ENCODE measurements at places on chromosomes 2 and 18.

DNA sequence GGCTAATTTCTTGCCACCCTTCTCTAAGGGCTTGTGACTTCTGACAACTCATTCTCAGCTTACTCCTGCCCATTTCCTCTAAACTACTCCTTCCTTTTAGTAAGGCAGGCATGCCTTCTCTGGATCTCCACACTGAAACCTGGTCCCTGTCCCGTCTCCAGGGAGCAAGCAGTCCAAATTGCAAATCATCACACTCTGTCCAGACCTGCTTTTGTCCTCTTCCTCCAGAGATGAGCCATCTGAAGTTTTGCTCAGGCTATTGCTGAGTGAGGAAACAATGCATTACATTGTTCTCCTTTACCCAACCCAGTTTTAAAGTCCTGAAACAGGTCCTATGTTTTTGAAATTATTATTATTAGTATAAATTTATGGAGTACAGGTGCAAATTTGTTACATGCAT, 57.3 kb downstream of the ARHGAP25 start:
- no peak overlapping the region for H3K27ac ChIP-seq
- no peaks in the 10 kb centered on the region for H3K36me3 ChIP-seq
- H3K4me3 ChIP-seq: no peak overlapping the region
- H3K4me1 ChIP-seq: no peaks in the 10 kb centered on the region
- no peak for DNase-seq
- H3K27me3 ChIP-seq: no peaks in the 10 kb centered on the region

- no peak overlapping the region for H3K4me3 ChIP-seq
- no peaks in the 10 kb centered on the region for H3K36me3 ChIP-seq
- no peak overlapping the region for H3K27ac ChIP-seq
- DNase-seq: no peak
Observed at GRCh38 chr18:67710639-67711038, 194.1 kb upstream of the DSEL start.

GRCh38 chr2:170641961-170642360, 73.2 kb upstream of the SP5 start:
- H3K36me3 ChIP-seq: no peaks in the 10 kb centered on the region
- no peak overlapping the region for H3K27ac ChIP-seq
- DNase-seq: no peak
- H3K4me3 ChIP-seq: no peak overlapping the region
- H3K4me1 ChIP-seq: no peaks in the 10 kb centered on the region
- H3K27me3 ChIP-seq: no peaks in the 10 kb centered on the region

DNA sequence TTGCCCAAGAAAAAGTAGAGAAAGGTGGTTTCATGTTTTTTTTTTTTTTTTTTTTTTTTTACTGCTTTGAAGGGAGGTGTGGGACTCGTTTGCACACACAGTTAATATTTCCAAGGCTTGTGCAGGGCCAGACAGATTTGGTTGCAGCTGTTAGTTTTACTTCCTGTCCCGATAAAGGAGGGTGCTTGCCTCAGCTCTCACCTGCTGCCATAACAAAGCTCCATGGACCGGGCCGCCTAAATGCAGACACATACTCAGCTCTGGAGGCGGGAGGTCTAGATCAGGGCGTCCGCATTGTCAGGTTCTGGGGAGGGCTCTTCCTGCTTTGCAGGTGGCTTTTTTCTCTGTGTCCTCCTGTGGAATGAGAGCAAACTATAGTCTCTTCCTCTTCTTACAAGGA, 69.9 kb downstream of the ODC1 start:
- DNase-seq: no peak
- H3K27ac ChIP-seq: no peak overlapping the region
- H3K27me3 ChIP-seq: no peaks in the 10 kb centered on the region

GRCh38 chr2:79452651-79453050, 60.2 kb upstream of the CTNNA2 start:
- no peak overlapping the region for H3K27ac ChIP-seq
- no peaks in the 10 kb centered on the region for H3K27me3 ChIP-seq
- no peaks in the 10 kb centered on the region for H3K36me3 ChIP-seq
- H3K4me3 ChIP-seq: no peak overlapping the region
- no peak for DNase-seq
- no peaks in the 10 kb centered on the region for H3K4me1 ChIP-seq

- DNase-seq: no peak
- H3K27me3 ChIP-seq: no peaks in the 10 kb centered on the region
- H3K36me3 ChIP-seq: no peaks in the 10 kb centered on the region
- H3K27ac ChIP-seq: no peak overlapping the region
Observed at GRCh38 chr2:48852938-48853337, 97.4 kb upstream of the LHCGR start.

DNA sequence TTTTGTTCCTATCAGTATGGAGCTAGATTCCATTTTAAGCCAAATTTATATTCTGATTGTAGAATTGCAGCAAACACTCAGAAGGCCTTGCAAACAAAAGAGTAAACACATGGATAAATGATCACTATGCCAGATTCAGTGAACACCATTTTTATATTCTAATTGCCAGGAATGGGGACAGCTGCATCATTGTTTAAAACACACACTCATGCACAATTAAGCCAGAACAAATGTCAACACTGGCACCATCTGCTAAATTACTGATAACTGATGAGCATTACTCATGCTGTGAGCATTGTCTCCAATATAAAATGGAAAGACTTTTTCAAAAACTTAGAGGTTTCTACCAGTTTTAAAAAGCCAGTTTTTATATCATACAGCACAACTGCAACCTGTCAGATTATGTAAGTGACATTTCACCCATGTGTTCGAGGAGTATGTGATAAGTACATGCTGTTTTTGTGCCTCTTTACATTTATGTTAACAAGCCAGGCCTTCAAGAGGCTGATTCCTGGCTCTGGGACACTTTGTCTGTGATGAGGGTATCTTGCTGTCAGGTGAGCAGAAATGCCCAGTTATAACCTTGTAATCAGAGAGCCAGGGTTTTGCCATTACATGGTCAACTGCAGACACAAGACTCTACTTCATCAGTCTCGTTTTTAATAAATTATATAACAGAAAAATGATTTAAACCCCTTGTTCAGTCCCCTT, 4.4 kb upstream of the ST8SIA5 start:
- DNase-seq: no peak
- peaks cover 8% of the 10 kb centered on the region for H3K4me1 ChIP-seq
- H3K4me3 ChIP-seq: no peak overlapping the region

DNA sequence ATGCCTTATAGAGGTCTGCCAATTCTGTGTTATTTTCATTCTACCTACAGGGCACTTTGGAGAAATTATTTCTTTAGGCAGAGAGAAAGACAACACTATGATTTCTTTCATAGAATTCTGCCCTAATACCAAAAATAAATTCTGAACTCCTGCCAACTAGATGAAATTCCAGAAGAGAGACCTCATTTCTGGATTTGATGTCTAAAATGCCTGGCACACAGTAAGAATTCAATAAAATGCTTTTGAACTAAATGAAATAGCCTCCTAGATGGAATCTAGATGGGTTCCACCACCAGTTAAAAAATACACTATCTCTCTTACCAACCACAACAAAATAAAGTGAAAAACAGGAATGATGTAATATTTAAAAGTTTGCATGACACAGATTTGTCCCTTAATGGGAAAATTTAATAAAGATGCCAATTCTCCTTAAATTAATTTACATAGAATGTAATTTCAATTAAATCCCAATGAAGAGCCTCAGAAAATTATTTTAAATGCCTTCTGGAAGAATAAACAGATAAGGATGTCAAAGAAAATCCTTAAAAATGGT, 75.0 kb downstream of the OSBPL1A start:
- DNase-seq: no peak
- peak overlapping the region; percentile 2 for H3K4me3 ChIP-seq
- no peaks in the 10 kb centered on the region for H3K36me3 ChIP-seq
- peaks cover 11% of the 10 kb centered on the region for H3K4me1 ChIP-seq

- peaks cover 46% of the 10 kb centered on the region for H3K36me3 ChIP-seq
- DNase-seq: no peak
- no peak overlapping the region for H3K4me3 ChIP-seq
- no peaks in the 10 kb centered on the region for H3K27me3 ChIP-seq
- H3K4me1 ChIP-seq: no peaks in the 10 kb centered on the region
Observed at GRCh38 chr18:13746633-13747032, 20.2 kb downstream of the RNMT start.

DNA sequence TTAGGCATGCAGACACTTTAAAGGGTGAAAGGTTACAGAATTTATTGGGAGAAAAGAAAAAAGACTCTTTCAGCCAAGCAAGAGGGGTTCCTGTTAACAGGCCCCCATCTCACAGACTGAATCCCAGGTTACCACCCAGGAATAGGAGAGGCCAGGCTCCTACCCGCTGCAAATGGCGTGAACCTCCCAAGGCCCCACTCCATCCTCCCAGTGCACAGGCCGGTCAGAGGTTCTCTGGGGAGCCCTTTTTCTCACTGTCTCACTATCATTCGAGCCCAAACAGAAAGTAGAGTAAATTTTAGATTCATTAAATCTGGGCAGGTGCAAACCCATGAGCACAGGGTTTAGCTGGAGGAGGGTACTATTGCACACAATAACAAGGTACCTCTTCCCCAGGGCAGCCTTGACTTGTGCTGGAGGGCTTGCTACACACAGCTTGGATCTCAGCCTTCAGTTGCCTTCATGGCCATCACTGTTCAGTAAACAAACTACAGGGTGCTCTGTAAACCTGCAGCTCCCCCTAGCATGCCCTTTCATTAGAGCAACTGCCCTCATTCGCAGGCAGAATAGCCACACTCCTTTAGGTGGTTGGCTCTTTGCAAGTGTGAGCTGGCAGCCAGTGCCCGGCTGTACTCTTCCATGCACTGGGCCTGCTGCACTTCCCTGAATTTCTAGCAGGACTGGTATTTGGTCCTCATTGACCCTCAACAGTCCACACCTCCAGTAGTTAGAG, 7.3 kb upstream of the PLEK start:
- H3K27me3 ChIP-seq: no peaks in the 10 kb centered on the region
- no peaks in the 10 kb centered on the region for H3K4me1 ChIP-seq
- no peaks in the 10 kb centered on the region for H3K36me3 ChIP-seq
- DNase-seq: no peak

DNA sequence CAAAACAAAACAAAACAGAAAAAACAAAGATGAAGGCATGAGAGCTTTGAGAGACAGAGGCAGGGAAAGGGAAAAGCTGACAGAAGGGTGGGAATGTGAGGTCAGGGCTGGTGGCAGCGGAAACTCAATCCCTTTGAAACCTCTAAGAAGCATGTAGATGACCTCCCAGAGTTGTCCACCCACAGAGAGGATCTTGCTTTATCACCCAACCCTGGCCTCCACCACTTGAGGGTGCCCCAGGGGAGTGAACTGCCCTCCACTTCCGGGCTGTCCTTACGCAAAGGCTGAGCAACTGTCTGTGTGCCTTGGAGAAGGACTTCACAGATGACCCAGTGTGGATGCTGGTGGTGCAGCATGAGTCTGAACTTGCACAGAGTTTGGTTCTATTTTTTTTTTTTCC, 26.7 kb downstream of the PDCL3 start:
- no peaks in the 10 kb centered on the region for H3K27me3 ChIP-seq
- no peak overlapping the region for H3K4me3 ChIP-seq
- no peak overlapping the region for H3K27ac ChIP-seq

DNA sequence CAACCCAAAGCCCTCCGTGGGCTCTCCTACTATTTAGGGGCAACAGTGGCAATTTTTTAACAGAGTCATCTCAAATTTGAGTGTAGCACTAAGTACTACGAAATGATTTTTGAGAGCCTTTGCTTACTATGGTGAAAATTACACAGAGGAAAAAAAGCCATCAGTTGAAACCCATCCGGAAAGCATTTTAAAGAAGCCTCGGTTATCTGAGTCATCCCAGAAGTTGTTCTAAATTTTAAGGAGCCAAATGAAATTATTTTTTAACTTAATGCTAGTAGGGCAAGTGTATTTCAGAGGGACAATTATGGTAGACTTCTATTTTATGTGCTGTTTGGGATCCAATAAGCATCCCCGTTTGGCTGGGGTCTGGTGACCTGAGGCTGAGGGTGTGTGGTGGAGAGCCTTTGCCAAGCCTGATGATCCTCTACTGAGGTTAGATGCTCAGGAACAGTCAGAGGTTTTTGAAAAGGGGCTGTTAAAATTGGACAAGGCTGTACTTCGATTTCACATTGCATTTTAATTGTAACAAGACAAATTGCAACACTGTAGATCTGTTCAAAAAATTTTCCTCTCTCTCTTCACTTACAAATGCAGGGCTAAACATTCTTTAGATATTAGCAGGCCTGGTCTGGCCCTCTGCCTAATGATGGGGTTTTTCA, 47.0 kb downstream of the RAPGEF4 start:
- H3K36me3 ChIP-seq: no peaks in the 10 kb centered on the region
- H3K27ac ChIP-seq: no peak overlapping the region
- H3K4me3 ChIP-seq: no peak overlapping the region
- H3K4me1 ChIP-seq: no peaks in the 10 kb centered on the region
- no peak for DNase-seq

GRCh38 chr2:165401285-165401852, 68.1 kb upstream of the CSRNP3 start:
- H3K4me3 ChIP-seq: no peak overlapping the region
- H3K27ac ChIP-seq: no peak overlapping the region
- H3K36me3 ChIP-seq: no peaks in the 10 kb centered on the region
- no peaks in the 10 kb centered on the region for H3K27me3 ChIP-seq
- DNase-seq: no peak
- no peaks in the 10 kb centered on the region for H3K4me1 ChIP-seq

DNA sequence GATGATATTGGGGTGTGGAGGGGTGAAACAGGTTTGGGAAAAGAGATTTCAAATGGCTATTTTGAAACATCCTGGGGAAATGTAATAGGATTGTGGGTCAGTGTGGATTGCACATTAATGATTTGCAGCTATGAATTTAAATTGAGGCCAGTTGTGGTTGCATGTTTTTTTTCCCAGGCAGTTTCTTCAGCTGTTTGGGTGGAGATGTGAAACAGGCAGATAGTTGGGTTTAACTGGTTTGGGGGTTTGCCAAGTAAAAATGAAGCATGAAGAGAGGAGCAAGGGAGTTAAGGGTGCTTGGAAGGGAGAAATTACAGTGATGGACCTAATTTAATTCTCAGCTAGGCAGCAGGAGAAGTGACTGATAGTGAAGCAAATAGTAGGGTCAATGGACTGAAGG, 16.8 kb downstream of the GPD2 start:
- H3K27me3 ChIP-seq: no peaks in the 10 kb centered on the region
- H3K36me3 ChIP-seq: no peaks in the 10 kb centered on the region
- H3K27ac ChIP-seq: no peak overlapping the region
- DNase-seq: no peak

DNA sequence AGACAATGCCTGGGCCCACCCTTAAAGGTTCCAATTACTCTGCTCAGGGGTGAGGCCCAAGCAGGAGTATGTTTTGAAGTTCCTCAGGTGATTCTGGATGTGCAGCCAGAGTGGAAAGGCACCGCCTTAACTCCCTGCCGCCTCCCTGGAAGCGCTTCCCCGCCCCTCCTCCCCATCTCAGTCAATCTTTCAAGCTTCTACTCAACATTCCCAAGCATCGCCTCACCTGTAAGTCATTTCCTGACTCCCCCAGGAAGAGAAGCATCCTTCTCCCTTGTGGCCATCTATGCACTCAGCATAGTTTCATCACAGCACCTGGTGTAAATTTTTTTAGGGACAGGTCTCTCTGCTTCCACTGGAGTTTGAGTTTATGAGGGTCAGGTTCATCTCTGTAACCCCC, 67.5 kb downstream of the MYL12B start:
- DNase-seq: no peak
- H3K27me3 ChIP-seq: no peaks in the 10 kb centered on the region
- no peak overlapping the region for H3K27ac ChIP-seq
- no peaks in the 10 kb centered on the region for H3K36me3 ChIP-seq
